ENCODE measurements at places on chromosomes 2 and 18.

DNA sequence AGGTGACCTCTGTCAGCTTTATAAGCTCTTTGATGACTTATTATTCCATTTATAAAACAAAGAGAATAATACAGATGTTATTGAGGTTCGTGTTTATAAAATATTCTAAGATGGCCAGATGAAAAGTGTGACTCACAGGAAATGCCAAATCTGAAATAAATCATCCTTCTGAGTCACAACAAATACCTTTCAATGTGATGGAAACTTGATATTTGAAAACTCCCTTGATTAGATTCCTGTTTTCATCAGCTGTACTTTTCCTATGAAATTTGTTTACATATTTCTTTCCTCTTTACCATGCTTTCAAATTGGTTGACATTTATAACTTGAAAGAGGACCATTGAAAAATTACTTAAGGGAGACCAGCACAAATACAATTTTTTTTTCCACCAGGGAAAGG is 30.6 kb upstream of the PPP1R1C start:
- no peak for DNase-seq

DNA sequence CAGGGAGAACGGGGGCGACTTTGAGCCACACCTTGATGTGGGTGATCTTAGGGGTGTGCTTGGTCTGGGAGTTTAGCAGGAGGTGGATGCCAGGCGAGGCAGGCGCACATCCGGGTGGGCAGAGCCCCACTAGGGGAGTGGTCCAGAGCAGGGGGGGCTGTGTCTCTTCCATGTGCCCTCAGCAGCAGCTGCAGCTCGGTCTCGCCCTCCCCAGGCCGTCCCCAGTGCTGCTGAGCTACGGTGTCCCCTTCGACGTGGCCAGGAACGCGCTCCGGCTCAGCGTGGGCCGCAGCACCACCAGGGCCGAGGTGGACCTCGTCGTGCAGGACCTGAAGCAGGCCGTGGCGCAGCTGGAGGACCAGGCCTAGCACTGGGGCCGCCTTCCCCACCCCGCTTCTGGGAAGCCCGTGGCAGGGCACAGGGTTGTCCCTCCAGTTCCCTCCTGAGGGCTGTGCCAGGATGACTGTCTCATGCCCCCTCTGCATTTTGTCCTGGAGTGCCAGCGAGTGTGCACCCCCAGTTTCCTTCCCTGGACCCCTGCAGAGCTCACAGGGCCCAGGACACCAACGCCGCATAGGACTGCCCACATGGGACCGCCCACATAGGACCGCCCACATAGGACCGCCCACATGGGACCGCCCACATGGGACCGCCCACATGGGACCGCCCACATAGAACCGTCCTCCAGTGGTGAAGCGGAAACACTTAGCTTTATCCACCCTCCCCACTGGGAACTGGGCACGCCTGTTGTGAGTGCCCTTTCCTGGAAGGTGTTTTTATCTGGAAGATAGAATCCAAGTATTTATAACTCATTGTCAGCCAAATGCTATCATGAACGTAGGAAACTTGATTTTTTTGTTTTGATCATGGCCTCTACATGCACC is 1.9 kb upstream of the ESPNL start:
- no peak for DNase-seq

- no peak for DNase-seq
Measured at GRCh38 chr18:54386043-54386442, 28.3 kb downstream of the C18orf54 start.

GRCh38 chr2:238105506-238106338 is 5.6 kb downstream of the ESPNL start:
- DNase-seq: no peak

- no peak for DNase-seq
Measured at GRCh38 chr2:24511894-24512293, 20.8 kb downstream of the NCOA1 start.

- DNase-seq: no peak
Measured at GRCh38 chr2:118527571-118527970, 319.9 kb downstream of the EN1 start.

DNA sequence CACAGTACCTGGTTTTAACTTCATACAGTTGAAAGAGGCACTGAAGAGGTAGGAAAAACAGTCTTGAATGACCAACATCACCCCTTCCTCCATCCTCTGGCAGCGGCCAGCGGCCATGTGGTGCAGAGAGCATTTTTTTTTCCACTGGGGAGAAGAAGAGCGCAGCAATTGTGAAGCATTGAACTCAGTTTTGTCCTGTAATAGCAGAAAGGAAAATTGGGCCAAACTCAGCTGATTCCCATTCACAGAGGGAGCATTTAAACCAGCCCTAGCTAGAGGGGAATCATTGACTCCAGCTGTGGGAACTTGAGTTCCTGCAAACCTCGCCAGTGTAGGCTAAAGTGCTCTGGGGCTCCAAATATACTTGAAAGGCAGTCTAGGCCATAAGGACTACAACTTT is 316.6 kb upstream of the CHST9 start:
- DNase-seq: no peak

DNA sequence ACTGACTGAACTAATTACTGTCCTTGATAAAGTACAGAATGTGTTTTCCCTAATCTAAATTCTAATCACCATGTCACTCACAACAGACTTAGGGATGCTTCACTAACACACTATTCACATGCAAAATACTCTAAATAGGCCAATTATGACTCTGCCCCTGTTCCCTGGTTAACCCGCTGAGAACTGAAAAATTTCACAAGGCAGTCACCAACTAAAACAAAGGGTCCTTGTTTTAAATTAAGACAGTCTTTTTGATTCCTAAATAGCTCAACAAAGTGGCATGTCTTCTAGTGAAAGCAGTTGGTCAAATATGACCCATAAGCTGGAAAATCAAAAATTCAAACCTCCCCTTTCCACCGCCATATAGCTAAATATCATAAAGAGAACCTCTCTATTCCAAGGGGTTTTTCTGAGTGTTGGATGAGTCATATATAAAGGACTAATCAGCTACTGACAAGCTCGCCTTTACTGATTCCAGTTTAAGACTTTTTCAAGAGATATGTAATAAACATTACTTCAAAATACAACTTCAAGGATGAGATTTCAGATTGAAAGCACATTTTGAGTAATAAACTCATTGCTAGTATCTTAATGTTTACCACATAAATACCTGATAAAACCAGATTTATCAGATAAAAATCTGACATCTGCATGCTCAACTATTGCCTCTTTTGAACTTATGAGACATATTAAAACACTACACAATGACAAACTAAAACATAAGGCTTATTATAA is 235.8 kb downstream of the TCF4 start:
- DNase-seq: no peak

GRCh38 chr2:140905083-140905781 is 1225.6 kb downstream of the LRP1B start:
- DNase-seq: no peak

GRCh38 chr2:129748653-129749052 is 230.8 kb upstream of the RAB6C start:
- DNase-seq: no peak

- no peak for DNase-seq
Measured at GRCh38 chr2:186751790-186752189, 57.9 kb downstream of the FAM171B start.

GRCh38 chr2:12257476-12257875 is 459.3 kb upstream of the TRIB2 start:
- DNase-seq: no peak
